Fibroblast of skin of right biceps (primary cell): ENCODE measurements at places on chromosomes 6 and 20.

DNA sequence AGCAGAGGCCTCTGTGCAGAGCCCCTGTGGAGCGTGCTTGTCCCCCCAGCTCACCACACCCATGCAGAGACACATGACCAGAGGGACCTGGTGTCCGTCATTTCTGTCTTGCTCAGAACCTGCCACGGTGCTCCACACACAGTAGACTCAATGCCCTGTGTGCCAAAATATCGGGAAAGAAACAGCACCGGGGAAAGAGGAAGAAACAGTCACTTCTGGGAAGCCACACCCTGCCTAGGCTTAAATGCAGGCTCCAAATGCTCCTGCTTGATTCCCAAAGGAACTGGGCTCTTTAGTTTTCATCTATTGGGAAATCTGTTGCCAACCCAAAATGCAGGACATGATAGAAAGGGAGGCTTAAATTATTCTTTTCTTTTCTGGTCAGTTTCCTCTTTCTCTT, 503.9 kb downstream of the CD83 start:
- DNase-seq = no peak

- DNase-seq = peak; percentile 91
Measured at GRCh38 chr6:39688494-39688893, 36.7 kb downstream of the KIF6 start.

- no peak for DNase-seq
Measured at GRCh38 chr20:41355598-41356203, 10.9 kb downstream of the EMILIN3 start.

GRCh38 chr6:168959696-168960095, 293.9 kb downstream of the THBS2 start:
- no peak for DNase-seq

DNA sequence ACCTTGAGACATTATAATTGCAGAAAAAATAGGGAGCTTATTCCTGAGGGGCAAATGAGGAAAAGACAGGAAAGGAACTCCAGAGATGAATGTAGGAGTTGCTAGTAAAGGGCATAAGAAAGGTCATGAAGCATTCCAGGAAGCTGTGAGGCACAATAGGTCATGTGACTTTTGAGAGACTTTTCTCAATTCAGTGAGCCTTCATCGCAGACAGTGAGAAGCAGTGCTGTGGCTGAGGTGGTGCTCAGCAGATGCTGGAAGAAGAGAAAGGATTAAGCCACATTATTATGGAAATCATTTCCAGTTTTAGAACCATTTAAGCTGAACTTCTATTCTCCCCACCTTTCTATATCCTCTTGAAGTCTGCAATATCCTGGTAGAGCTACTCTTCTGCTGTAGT, 4.1 kb downstream of the SPTLC3 start:
- no peak for DNase-seq

DNA sequence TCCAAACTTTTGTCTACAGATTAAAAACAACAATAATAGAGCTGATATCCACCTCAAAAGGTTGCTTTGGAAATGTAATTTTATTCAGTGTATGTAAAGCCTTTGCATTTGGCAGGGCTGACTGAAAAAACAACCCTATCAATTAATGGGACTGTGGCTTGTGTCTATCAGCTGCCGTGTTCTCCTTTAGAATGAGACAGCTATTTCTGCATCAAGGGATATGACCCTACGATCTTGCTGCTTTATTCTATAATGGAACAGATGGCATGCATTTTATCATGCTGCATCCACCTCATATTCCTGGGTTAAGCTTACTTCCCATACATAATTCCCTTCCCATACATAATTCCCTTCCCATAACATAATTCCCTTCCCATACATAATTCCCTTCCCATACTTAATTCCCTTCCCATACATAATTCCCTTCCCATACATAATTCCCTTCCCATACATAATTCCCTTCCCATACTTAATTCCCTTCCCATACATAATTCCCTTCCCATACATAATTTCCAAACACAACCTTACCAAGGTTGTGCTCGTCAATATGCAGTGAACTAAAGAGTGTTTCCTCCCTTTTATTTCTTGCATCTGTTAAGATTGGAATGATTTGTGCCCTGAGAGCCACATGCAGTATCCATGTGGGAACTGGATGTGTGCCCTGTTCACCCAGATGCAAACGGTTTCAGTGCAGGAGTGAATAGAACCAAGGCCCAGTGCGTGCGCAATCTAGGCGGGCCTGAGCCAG, 26.8 kb downstream of the SERPINB6 start:
- DNase-seq = no peak

DNA sequence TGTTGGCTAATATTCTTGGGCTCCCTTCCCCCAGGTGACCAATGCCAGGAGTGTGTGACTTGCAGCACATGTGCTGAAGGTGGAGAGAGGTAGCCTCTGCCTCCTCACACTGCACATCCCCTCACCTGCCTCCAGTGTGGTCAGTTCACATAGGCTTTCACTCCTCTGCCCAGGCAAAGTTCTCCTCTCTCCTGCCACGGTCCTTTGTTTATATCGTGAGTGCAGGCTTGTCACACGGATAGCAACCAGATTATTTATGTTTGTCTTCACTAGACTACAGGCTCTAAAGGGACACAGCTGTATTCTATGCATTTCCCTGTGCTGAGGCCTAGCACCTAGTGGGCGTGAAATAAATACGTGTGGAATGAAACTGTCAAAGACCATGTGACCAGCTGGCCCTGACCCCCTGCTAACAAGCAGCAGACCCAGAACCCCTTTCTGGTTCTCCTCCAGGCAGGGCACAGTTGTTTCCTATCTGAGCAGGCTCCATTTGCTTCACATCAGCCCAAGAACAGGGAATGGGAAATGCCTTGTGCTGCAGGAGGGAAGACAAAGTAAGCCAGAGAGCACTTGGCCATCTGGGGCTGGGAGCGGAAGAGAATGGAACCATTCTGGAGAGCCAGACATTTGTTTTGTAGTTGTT, 42.3 kb downstream of the UNC5CL start:
- DNase-seq = no peak

GRCh38 chr6:18503593-18504231, 116.6 kb downstream of the RNF144B start:
- DNase-seq = peak; percentile 76

- DNase-seq = peak; percentile 33
Measured at GRCh38 chr6:111626441-111626840, 20.8 kb upstream of the TRAF3IP2 start.

- DNase-seq = peak; percentile 93
Measured at GRCh38 chr6:26183581-26184366, 96.5 kb downstream of the HFE start.

DNA sequence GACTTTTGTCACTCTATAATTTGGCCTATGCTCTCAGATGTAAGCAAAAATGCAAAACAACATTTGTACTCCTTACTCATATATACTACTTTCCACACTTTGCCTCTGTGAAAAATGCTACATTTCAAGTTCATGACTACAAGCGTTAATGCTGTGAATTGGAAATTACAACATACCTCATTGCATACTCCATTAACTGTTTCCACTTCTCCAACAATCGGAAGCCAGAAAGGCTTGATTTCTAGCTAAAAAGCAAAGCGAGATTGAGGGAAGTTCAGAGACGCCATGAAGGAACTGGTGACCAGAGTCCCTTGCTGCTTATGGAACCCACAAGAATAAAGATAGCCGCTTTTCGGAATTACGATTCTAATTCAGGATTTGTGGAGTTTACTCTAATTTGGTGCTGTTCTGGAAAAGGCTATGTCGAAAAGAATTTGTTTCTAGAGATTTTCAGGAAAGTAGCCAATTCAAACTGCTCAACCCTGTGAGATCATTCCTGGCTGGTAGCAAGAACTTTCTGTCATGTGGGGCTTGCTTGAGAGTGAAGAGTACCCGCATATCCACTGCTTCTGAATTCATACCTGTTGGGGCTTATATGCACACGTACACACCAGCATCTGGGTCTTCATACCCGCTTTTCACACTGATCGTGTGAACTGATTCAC, 98.0 kb upstream of the CITED2 start:
- peak; percentile 37 for DNase-seq

- DNase-seq = no peak
Measured at GRCh38 chr6:145629478-145629877, 105.8 kb downstream of the EPM2A start.

GRCh38 chr6:146224988-146225387, 196.1 kb downstream of the GRM1 start:
- DNase-seq = no peak

GRCh38 chr6:106974999-106975737, 639 bp upstream of the CD24 start:
- DNase-seq = peak; percentile 11

DNA sequence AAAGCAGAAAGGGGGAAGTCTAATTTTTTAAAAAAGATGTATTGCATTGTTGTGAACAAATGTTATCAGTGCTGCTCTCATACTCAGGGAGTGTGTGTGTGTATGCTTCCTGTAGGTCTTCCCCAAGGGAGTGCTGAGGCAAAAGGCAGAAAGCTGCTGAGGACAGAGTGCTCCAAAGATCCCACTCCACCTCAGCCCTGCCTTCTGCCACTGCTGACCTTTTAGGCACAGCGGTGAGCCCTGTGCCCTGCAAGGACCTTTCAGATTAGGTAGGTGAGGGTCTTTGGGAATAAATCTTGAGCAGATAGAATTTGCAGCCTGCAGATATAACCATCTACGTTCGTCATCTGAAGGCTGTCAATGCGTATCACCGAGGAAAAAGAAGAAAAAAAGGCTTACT, 756.4 kb upstream of the MMS22L start:
- DNase-seq = no peak

DNA sequence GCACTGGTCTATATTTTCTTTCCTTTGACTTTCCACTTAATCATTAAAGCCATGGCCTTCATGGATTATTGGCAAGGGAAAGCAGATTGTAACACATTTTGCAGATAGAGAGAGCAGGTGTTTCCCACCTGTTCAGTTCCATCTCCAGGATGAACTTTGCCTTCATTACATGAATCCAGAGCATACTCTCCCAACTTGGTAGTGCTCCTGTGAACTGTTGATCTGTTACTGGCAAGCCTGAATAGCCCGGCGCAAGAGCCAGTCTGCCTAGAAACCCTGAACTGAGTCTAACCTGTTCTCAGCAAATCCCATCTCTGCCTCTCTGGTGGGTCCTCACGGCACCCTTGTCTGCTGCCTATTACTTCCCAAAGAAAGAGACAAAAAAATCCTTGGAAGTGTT, 210.3 kb downstream of the PLCB1 start:
- no peak for DNase-seq

GRCh38 chr20:17681726-17682102, 328 bp downstream of the RRBP1 start:
- no peak for DNase-seq

- no peak for DNase-seq
Measured at GRCh38 chr6:99091985-99092384, 144.2 kb upstream of the FBXL4 start.

GRCh38 chr6:131762984-131763383, 44.8 kb upstream of the ENPP1 start:
- DNase-seq = peak; percentile 68

DNA sequence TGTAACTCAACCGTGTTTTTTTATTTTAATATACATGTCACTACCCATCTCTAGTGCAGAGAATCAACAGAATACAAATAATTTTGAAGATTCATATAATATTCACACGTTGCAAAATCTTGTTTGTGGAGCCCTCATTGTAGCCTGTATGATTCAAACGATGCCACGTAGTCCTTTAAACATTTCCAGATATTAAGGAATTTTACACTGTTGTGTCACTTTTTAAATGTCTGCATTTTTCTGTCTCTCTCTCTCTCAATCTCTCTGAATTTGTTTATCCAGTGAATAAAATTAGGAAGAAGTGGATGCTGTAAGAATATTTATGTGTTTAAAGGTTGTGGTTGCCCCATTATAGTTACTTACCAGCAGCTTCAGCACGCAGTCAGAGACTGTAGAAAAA, 262.0 kb downstream of the PAX1 start:
- DNase-seq = peak; percentile 34

GRCh38 chr6:117619178-117619577, 16.9 kb upstream of the GOPC start:
- DNase-seq = no peak

DNA sequence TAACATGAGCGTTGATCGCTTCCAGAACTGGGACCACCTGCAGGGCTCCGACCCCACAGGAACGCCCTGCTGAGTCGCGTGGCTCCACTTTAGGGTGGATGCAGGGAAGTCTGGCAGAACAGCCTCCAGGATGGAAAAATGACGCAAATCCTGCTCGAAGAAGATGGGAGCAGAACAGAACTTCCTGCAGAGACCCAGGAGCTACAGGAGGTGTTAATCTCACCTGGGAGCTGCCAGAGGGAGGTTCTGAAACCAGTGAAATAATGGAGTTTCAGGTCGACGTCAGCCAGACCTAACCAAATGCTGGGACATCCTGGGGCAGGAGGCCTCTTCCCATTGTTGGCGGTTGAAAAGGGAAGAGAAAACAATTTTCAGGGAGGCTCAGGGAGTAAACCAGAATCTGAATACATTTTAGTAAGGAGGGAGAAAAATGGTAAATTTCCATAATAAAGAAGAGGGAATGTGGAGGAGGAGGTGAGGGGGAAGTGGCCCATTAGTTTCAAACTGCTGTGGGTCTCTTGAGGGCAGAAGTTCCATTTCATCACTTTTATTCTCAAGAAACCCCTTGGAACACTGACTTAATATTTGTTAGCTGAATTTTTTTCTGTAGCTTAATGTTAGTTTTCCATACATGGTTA, 558.4 kb upstream of the CDH4 start:
- no peak for DNase-seq

- DNase-seq = no peak
Measured at GRCh38 chr20:15867899-15868298, 705.3 kb downstream of the KIF16B start.

- DNase-seq = no peak
Measured at GRCh38 chr6:133129556-133129955, 111.6 kb upstream of the EYA4 start.

DNA sequence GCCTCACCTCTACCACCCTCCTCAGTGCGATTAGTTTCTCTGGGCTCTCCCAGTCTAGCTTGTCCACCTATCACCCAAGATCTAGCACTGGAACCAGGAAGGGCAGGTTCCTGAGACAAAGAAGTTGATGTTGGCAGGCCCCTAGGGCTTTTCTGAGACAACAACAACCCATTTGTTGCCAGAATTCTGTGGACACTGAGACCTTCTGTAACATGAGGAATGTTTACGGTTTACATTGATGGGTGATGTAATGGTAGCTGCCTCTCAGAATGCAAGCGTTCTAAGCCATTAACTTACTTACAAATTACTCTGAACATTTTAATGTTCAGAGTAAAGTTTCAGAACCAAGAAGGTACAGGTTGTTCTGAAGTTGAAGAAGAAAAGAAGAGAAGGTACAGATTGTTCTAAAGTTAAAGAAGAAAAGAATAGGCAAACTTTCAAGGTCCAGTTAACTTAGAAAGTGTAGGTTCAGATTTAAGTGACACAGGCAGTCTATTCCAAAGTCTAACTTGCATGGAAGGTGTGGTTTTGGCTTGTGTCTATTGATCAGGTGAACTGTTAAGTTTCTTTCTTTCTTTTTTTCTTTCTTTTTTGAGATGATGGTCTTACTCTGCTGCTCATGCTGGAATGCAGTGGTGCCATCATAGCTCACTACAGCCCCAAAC, 3.7 kb upstream of the MED23 start:
- DNase-seq = no peak

- no peak for DNase-seq
Measured at GRCh38 chr6:43988801-43989200, 138.5 kb downstream of the MRPL14 start.

- DNase-seq = no peak
Measured at GRCh38 chr6:140090871-140091270, 716.4 kb upstream of the CITED2 start.
